ENCODE measurements at places on chromosomes 5 and 9.

DNA sequence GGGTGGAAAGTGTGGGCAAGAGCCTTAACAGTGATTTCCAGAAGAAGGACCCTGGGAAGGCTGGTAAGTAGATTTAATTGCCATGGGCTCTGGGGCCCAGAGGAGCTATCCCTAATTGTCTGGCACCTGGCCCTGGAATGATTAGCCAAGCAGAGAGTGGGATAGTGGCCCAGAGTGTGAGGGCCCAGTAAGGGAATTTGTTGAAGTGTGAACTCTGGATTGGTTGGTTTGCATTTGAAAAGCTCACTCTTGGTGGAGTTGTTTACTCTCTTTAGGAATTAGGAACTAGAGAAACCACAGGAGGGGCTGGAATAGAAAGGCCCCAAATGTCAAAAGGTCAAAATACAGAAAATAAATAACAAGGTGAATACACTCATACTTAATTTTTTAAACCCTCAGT lies 207.1 kb downstream of the GABRG2 start:
- DNase-seq, result no peak

GRCh38 chr5:53983568-53984460 lies 326.6 kb downstream of the ARL15 start:
- no peak for DNase-seq

- no peak for DNase-seq
Measured at GRCh38 chr5:55063899-55064298, 38.5 kb upstream of the GZMA start.

DNA sequence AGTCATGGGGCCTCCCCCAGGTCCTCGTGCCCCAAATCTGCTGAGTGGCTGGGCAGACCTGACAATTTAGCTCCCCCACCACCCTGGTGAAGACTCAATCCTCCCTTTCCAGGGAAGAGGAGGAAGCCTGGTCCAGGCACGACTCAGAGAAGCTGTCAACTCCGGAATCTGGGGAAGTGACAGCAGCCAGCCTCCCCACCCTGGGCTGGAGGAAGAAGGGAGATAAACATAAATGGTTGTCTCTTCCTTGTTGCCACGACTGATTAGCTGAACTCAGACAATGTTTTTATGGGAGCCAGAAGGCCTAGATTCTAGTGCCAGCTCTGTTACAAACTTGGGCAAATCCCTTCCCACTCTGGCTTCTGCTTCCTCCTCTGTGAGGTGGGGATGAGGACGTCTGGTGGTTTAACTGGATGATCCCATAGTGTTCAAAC lies 15.4 kb downstream of the CCDC69 start:
- no peak for DNase-seq

DNA sequence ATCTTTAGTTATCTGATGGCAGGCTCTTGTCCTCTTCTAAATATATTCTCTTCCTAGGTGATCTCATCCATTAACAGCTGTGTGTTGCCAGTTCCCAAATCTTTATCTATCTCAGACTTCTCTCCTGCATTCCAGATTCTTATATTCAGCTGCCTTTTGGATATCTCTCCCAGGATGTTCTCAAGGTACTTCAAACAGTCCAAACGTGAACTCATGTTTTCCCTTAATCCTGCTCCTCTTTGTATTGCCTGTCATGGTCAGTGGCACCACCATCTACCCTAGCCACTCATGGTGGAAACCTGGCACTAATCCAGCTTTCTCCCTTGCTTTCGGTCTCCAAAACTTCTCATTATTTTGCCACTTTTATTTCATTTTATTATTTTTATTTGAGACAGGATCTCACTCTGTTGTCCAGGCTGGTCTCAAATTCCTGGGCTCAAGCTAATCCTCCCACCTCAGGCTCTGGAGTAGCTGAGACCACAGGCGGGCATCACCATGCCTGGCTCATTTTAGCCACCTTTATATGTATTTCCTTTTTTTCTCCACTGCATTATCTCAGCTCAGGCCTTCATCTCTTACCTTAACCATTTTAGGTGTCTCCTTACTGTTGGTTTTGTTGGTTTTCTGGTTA lies 3.8 kb downstream of the ZFYVE16 start:
- no peak for DNase-seq

GRCh38 chr9:116701940-116702642 lies 15.0 kb downstream of the TRIM32 start:
- DNase-seq, result no peak

GRCh38 chr5:131225282-131225974 lies 38.4 kb upstream of the CDC42SE2 start:
- no peak for DNase-seq

GRCh38 chr9:137550231-137550621 lies at the start of gene PNPLA7:
Gene PNPLA7 (minus strand): TSS chr9:137550402. CDS start chr9:137550197, 205 bp downstream.
- peak; percentile 61 for DNase-seq

DNA sequence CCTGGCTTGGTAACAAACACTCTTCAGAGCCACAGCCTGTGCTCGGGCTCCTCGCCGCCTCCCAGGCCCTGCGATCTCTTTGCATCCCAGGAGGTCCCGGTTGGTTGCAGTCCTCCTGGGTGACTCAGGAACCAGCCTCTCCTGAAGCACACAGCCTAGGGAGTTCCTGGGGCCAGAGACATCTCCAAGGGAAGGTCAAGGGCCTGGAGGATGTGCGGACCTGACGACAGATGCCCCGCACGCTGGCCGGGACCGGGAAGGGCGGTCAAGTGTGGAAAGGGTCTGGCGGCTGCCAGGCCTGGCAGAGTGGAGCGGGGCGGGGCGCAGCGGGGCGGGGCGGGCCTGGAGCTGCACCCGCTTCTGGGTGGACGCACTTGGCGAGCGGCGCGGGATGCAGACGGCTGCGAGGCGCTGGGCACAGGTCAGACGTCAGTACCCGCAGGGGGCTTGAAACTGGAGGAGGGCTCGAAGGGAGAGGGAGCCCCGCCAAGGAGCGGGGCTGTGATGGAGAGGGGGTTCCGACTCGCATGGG lies 45.0 kb upstream of the PRSS3 start:
- DNase-seq, result no peak

- DNase-seq, result no peak
Measured at GRCh38 chr9:36486329-36486932, 86.3 kb upstream of the MELK start.

DNA sequence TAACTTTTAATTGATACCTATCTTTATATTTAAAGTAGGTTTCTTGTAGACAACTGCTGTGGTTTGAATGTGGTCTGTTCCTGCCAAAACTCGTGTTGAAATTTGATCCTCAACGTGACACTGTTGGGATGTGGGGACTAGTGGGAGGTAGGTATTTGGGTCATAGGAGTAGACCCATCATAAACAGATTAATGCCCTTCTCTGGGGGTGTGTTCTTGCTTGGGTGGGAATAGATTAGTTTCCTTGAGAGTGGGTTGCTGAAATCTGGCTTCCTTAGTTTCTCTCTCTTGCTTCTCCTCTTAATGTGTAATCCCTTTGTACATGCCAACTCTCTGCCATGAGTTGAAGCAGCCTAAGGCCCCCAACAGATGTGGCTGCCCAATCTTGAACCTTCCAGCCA lies 34.6 kb upstream of the IPPK start:
- no peak for DNase-seq

- no peak for DNase-seq
Measured at GRCh38 chr5:34731435-34732232, 75.5 kb downstream of the RAI14 start.

GRCh38 chr5:56710826-56711590 lies 104.3 kb upstream of the MAP3K1 start:
- peak; percentile 39 for DNase-seq

- no peak for DNase-seq
Measured at GRCh38 chr5:123014689-123015088, 21.8 kb downstream of the PPIC start.

GRCh38 chr5:132025403-132025971 lies 14.0 kb upstream of the ACSL6 start:
- DNase-seq, result no peak

DNA sequence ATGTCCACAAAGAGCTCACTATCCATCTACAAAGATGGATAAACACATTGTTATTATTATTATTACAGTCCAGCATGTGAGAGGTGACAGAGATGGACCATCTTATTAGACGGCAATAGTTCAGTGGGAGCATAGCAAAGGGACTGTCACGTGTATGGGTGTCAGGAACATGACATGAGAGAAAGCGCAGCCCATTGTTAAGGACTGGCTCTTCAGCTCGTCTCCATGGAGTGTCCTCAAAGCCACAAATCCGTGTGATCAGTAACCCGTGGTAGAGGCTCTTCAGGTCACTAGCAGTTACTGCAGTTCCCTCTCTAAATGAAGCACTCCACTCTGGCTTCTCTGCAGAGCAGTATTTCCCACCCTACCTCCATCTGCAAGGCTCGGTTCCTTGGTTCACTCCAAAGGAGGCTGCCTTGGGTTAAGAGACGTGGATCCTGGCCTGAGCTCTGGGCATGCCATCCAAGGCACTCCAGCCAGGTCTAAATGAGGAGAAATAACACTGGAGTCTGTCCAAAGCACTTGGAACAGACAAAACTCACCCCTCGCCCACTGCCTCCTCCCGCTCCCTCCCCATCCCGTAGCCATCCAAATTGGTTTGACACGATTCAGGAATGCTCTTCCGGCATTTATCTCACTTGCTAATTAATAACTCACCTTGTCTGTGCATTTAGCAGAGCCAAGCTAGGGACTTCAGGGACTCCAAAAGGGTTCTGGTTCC lies 122.3 kb upstream of the WWC1 start:
- DNase-seq, result no peak

GRCh38 chr5:33311893-33312292 lies 128.9 kb upstream of the TARS1 start:
- DNase-seq, result no peak

DNA sequence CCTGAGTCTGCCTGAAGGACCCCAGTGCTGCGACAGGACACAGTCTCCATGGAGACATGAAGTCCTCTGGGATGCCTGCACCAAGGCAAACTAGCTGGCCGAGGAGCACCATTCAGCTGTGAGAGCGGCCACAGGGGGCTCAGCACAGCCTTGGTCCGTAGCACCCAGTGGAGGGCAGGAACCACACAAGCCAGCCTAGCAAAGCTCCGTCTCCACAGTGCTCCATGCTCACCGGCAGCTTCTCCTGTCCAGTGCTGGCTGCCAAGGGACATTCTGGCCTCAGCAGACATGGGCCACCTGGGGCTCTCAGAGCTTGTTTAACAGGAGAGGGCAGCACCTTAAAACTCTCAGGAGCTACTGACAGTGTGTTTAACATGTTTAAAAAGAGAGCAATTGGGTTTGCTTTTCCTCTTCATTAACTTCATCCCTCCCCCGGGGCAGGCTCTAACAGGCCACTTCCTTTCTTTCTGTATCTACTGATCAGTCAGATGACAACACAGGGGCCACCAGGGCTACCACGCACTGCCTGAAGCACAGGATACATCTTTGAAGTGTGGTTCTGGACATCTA lies 57.0 kb downstream of the SECISBP2 start:
- peak; percentile 31 for DNase-seq
